Hematopoietic multipotent progenitor cell treated with erythropoietin and hydrocortisone succinate and interleukin-3 and kit ligand, for 8 days (in vitro differentiated cells): ENCODE measurements at places on chromosomes 7 and 10.
A peak's percentile ranks its signal among the peaks of the same experiment; 100 is the strongest.

DNA sequence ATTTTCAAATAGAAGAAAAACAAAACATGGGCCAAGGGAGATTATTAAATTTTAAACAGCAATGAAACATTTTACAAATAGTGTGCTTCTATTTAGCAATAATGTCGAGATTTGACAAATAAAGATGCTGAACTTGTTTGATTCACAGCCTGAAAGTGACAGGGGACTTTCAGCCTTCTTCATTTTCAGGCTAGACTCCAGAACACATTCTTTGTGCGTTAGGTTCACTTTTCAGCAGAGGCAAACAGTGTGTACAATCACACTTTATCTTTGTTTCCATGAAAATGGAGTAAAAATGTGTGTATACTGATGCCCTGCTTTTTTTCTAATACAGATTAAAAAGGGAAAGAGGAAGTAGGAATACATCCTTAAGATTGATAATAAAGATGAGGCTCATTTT is 35.6 kb downstream of the FAM171A1 start:
- no peak for DNase-seq

- DNase-seq, result no peak
Observed at GRCh38 chr10:117631276-117632145, 89.0 kb downstream of the EMX2 start.

- DNase-seq, result no peak
Observed at GRCh38 chr10:119543814-119544642, 1.5 kb upstream of the RGS10 start.

- DNase-seq, result peak; percentile 66
Observed at GRCh38 chr10:69413221-69413865, 3.4 kb downstream of the TACR2 start.

GRCh38 chr10:116732573-116732972 is 9.8 kb downstream of the HSPA12A start:
- DNase-seq, result no peak

GRCh38 chr7:135901585-135902540 is 75.3 kb downstream of the MTPN start:
- no peak for DNase-seq

DNA sequence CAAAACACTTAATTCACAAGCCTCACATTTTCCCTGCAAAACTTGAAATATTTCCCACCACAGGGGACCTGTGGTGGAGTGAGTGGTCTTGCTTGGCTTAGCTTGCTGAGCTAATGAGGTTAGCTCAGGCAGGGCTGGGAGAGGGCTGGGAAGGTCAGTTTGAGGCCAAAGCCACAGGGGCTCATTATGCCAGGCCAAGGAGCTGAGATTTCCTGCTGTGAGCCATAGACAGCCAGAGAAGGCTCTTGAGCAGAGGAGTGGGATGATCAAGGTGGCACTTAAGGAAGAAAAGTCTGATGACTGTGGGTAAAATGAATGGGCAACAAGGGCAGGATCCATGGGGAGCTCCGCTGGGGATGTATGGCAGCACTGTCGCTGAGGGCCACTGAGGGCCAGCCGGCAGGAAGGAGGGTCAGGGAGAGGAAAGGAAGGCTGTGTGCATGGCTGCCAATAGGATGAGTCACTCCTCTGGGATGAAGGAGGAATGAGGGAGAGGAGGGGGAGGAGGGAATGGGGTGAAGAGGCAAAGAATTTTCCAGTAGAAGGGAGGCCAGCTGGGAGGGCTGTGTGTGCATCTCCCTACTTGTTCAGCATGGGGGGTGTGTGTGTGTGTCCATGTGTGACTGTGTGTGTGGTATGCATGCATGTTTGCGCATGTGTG is 18.7 kb upstream of the ZNF488 start:
- DNase-seq, result no peak

- no peak for DNase-seq
Observed at GRCh38 chr10:130807096-130807495, 504.4 kb downstream of the TCERG1L start.

- no peak for DNase-seq
Observed at GRCh38 chr10:49444349-49444748, 48.5 kb upstream of the DRGX start.

DNA sequence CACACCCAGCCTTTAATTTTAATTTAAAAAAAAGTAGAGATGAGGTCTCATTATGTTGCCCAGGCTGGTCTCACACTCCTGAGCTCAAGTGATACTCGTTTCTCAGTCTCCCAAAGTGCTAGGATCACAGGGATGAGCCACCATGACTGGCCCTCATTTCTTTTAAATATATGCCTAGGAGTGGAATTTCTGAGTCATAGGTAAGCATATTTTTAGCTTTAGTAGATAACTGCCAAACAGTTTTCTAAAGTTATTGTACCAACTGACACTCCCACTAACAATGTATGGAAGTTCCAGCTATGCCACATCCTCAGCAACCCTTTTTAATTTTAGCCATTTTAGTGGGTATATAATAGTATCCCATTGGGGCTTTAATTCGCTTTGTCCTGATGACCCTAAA is 13.8 kb upstream of the PPIF start:
- DNase-seq, result no peak

GRCh38 chr7:117424090-117424829 is 3.0 kb downstream of the ASZ1 start:
- DNase-seq, result no peak

DNA sequence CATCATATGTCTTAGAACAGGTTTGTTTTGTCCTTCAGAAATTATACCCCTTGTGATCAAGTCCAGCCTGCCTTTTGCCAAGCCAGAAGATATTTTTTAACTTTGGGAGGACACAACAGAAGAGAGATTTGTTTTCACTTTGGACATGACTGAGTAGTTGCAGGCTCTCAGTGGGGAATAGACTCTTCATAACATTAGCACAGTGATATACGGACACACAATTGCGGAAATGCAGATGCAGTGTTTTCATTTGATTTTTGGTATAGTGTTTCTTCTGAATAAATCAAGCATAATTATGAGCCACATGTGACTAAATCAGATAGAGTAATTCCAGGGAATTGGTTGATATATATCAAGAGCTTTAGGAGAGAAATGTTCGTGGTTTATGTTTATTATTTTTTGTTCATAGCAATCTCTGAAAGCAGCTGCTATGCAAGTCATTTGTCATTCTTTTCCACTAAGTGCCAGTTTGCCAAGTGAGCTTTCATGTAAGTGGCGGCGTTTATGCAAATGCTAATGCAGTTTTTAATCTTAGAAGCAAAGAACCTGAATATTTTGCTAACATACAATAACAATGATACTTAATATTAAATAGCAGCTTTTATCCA is 69.6 kb upstream of the HDAC9 start:
- no peak for DNase-seq

GRCh38 chr7:114890561-114890960 is 31.3 kb upstream of the MDFIC start:
- no peak for DNase-seq

DNA sequence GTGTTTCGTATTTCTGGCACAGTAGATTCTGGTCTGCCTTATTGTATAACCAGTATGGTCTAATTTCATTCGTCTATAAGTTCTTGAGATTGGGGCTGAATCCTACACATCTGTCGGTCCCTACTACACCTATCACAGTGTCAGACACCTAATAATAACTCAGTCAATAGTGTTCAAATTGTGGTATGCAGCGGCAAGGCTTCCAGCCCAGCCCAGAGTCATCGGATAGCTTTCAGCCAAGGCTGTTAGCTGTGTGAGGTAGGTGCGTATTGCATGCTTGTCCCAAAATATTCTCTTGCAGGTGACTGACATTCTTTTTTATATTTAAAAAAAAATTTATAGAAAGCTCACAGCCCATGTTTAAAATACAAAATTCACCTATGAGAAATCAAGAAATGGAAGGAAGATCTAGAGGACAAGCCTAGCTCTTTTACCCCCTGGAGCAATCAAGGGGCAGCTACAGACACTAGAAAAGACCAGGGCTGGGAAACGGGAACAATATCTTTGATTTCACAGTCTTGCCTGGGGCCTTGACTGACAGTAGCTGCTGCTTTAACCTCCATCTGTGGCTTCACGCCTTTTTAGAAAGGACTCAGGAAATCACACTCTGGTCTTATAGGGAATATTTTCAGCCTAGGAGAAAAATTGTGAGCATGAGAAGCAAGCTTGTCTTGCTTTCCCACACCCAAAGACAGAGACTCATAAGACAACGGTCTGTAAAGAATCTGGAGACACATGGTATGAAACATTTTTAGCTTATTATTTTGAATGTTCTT is 9.5 kb upstream of the ASB4 start:
- DNase-seq, result no peak

- DNase-seq, result no peak
Observed at GRCh38 chr10:69895759-69896158, 94.1 kb downstream of the COL13A1 start.

DNA sequence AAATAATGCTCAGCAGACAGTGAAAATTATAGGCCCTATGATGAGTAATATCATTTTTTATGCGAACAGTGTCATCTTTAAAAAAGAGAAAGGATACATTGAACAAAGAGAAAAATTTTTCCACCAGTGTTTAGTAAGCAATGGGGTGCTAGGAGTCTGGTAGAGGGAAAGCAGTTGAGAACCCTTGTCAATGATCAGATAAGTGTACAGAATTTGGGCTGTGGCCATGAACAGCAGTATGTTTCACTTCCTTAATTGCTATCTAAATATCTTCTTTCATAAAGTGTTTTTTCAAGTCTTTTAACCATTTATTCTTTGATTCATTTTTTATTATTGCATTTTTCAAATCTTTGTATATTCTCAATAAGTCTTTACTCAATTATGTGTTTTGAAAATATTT is 750.7 kb upstream of the KCND2 start:
- DNase-seq, result no peak
